Activated T-helper 1 cell treated with anti-CD3 and anti-CD28 coated beads, Interleukin-2, amount 50 U/mL, for 16 hours (primary cell): ENCODE measurements at places on chromosomes 1 and 21.

DNA sequence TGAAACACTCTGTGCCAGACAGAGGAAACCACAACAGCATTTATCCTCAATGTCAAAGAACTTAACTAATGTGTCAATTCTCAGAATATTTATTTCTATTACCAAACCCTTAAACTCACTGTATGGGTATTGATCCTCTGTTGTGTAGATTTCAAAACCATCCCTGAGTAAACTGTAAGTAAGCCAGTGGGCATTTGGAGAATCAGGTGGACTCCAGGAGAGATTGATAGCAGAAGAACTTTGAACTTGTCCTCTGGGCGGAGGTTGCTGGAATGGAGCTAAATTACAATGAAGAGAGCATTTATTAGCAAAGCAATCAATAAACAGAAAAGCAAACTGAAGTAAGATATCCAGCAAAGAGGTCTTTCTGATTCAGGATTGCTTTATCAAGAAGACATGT, 216.1 kb downstream of the USH2A start:
- DNase-seq = no peak

- DNase-seq = no peak
Observed at GRCh38 chr1:188128761-188129160, 1300.0 kb downstream of the PLA2G4A start.

DNA sequence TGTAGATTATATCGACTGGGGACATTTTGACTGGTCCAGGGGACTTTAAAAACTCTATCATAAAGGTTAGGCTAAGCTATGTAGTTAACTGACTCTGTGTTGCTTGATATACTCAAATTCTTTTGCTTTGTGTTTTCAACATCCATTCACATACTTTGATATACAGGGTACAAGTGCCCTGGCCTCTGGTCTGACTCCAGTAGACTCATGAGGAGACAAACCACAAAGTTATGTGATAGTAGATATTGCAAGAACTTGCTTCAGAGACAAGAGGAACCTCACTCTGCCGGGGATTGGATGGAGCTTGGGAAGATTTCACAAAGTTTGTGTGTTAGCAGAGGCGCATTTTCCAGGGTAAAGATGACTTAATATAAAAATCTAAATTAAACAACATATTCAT, 1.3 kb downstream of the GORAB start:
- no peak for DNase-seq

DNA sequence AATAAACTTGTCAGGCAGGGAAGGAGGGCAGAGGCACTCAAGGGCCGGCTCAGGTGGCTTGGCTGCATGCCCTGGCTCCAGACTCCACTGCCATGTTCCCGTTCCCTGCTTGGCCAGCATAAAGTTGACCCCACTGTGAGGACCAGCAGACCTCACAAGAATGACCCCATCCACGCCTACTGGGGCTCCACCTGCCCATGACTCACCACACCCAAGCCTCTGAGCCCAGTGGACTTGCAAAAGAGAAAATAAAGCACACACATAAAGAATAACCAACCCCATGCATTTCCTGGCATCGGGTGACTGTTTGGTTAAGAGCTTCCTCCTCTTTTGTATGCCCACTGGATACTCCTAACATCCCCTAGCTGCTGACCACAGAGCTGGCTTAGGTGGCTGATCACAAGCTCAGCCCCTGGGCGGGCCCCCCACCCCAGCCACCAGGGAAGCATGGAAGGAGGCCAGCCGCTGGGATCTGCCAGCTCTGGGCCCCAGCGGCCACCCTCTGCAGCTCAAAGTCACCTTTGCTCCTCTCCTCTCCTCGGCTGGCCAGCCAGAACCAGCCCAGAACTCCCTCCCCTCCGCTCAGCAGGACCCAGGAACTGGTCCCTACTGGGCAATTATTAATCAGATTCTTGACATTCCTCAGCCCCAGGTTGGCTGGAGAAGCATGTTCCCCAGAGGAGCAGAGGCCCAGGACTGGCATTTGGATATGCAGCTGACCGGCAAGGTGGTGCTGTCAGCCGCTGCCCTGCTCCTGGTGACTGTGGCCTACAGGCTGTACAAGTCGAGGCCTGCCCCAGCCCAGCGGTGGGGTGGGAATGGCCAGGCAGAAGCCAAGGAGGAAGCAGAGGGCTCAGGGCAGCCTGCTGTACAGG, at the start of gene KLHDC7A:
Gene KLHDC7A (plus strand): TSS at position 616 of the 875 bp plus-strand sequence. CDS start 52 bp downstream, at position 668.
- no peak for DNase-seq

- no peak for DNase-seq
Observed at GRCh38 chr1:9782116-9782751, 41.5 kb downstream of the CLSTN1 start.

DNA sequence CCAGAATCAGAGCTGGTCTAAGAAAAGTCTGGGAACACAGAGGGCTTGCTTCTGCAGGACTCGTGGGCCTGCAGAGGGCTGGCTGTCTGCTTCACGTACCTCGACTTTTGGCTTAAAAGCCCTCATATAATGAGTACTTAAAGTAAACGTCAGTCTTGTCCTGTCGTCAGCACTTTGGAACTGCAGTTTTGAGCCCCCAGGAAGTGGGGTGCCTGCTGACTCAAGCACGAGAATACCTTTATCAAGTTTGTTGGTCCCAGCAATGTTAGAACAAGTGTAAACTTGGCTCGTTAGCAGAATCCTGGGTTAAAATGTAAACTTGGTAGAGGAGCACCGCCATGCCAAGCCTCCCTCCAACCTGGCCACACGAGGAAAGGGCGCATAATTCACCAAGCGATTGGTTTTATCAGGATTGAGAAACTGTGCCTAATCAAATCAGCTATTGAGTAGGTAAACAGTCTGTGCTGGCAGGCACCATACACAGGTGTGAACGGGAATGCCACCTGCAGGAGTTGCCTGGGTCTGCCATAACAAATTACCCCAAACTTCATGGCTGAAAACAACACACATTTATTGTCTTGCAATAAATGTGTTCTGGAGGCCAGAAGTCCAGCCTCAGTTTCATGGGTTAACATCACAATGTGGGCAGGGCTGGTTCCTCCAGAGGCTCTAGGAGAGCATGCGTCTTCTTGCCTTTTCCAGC, 45.0 kb upstream of the FHAD1 start:
- no peak for DNase-seq

GRCh38 chr1:60936163-60936562, 146.2 kb upstream of the NFIA start:
- no peak for DNase-seq

GRCh38 chr21:41438425-41439113, 12.5 kb downstream of the MX1 start:
- no peak for DNase-seq

GRCh38 chr1:29186707-29187106, 5.0 kb upstream of the SRSF4 start:
- DNase-seq = no peak

GRCh38 chr1:228986093-228986904, 251.0 kb downstream of the RHOU start:
- no peak for DNase-seq

- DNase-seq = no peak
Observed at GRCh38 chr1:222970040-222970439, 155.2 kb downstream of the DISP1 start.

GRCh38 chr1:243837907-243838535, 12.0 kb downstream of the AKT3 start:
- no peak for DNase-seq

- DNase-seq = no peak
Observed at GRCh38 chr1:172724765-172725613, 66.1 kb downstream of the FASLG start.

DNA sequence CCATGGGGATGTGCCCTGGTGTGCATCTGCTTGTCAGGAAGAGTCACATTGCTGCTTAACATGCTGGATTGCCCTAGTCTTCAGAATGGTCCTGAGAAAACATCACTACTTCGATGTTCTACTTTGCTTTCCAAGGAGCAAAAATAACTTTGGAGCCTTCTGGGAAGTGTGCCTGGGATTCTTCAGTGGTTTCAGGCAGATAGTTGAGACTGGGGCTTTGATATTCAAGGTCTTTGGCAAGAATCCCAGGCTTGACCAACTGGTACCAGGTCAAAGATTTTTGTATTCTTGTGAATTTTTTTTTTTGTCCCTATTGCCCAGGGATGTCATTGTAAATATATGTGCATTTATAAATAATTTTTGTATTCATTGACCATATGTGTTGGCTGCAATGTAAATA, 51.4 kb downstream of the LRIG2 start:
- no peak for DNase-seq

DNA sequence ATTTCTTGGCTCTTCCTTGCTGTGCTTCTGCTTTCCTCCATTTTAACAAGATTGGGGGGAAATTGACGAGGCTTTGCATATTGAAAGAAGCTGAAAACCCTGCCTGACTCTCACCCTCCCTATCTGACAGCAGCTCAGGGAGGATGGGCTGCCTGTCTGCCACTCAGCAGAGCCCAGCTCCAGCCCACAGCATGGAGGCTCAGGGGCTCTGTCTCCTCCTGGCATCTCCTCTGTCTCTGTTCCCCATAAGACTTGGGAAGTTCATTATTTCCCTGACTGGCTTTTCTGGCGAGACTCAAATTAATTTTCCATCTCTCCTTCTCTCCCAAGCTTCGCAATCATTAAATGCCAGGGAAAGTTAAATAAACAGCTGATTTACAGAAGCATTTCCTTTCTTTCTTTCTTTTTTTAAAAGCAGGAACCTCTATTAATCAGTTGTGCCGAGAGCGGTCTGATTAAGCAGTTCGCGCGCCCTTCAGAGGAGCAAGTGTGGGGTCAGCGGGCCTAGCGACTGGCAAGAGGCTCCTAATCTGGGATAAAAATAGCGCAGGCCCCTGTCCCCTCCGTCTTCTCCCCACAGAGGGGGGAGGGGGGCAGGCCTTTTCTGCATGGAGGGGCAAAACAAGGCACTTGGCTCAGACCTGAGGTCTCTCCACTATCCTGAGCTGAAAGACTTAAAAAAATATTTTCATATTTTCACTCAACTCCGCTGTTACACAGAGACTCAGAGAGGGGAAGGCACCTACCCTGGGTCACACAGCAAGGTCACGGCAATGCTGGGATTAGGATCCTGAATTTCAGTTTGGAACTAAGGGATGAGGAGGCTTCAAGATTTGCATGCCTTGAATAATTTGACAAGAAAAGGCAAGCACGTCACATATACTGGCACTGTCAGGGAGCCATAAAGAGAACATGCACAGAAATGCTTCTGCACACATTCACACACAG, 170.4 kb downstream of the ACTL8 start:
- DNase-seq = no peak

DNA sequence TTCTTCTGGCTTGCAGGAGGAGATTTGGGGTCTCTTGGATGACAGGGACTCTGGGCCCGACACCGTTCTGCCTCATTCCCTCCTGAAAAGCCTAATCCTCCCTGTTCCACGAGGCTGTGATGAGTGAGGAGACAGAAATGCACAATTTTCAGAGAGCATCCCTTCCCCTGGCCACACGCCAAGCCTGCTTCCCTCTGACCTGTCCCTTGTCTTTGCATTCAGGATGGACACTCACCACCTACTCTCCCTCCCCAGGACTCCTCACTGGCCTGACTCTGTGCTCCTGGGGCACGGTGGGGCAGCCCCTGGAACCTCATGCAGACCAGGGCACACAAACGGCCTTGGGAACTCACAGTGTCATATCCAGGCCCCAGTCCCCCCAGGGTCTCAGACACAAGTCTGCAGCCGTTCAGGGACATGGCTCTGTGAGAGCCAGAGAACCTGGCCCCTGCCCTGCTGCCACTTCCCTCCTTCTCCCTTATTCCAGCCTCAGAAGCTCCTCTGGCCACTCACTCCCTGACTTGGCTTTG, 3.5 kb upstream of the PRAMEF12 start:
- no peak for DNase-seq

DNA sequence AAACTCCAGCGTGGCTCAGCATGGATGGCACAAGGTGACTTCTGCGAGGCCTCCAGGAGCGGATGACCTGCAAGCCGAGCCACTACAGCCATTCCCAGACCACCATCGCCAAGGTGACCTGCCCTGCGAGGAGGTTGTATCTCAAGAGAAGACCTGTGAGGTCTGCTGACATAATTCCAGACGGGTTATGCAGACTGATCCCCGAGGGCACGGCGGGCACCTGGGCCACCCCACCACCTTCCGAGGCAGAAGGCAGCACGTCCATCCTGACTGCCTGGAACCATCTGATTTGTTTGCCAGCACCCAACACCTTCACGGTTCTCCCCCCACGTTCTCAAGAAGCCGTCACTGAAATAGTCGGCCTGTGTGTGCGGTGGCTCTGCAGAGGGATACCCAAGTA, 56.8 kb upstream of the CNTN2 start:
- DNase-seq = no peak

GRCh38 chr1:30300669-30301068, 422.7 kb downstream of the MATN1 start:
- DNase-seq = no peak

GRCh38 chr1:9100471-9101043, 28.3 kb downstream of the GPR157 start:
- no peak for DNase-seq

GRCh38 chr1:32780005-32780404, 37.2 kb downstream of the YARS1 start:
- DNase-seq = no peak

DNA sequence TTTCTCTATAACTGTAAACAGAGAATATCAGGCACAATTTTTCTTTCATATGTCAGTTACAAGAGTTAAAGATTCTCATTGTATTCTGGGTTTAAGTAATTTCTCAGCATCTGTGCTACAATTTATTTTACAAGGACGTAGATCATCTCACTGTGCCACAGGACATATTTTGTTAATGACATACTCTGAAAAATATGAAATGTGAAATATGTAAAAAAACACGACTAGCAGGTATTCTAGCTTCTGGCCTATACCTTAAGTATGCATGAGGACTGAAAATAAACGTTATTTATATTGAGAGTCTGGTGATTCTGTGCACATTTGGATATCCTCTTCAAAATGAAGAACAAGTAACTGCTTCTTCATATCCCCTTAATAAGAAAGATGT, 308.8 kb downstream of the BRINP3 start:
- no peak for DNase-seq

- DNase-seq = no peak
Observed at GRCh38 chr1:60223158-60223557, 149.6 kb upstream of the C1orf87 start.

DNA sequence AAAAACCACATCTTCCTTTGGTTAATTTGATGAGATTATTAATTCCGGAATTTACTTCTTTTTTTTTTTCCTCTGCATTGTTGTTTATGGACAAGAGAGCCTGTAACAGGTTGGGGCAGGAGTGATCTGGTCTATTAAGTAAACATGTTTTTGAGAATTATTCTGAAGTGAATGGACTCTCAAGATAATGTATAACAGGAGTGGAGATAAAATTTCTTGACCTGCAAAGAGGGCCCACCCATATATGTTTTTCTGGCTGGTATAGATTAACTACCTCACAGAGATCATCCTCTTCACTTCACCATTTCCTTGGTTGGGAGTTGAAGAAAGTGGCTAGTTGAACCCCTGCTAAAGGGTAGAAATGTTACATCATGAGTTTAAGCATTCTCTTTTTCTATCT, 10.7 kb downstream of the DDI2 start:
- DNase-seq = no peak

DNA sequence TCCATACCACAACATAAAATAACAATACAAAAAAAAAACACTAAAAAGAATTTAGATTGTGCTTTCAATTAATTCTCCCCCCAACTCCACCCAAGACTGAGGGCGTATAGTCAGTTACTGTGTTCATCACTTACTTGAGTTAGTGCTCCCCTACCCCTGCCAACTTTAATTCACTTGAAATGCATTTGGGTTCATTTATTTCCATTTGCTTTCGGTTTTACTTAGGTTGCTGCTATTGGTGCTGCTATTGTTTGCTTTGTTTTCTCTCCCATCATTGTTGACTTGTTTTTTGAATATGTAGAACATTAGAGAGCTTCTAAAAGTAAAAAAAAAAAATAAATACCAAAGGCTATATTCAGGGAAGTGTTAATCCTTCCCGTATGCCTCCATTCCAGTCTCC, 10.7 kb upstream of the CYYR1 start:
- no peak for DNase-seq
